H1 (cell line): ENCODE measurements at places on chromosomes 3 and 15. TPM values are rescaled to one million over a fixed set of nuclear protein-coding genes. Genes with fewer than 3 reads are reported as not detected.

DNA sequence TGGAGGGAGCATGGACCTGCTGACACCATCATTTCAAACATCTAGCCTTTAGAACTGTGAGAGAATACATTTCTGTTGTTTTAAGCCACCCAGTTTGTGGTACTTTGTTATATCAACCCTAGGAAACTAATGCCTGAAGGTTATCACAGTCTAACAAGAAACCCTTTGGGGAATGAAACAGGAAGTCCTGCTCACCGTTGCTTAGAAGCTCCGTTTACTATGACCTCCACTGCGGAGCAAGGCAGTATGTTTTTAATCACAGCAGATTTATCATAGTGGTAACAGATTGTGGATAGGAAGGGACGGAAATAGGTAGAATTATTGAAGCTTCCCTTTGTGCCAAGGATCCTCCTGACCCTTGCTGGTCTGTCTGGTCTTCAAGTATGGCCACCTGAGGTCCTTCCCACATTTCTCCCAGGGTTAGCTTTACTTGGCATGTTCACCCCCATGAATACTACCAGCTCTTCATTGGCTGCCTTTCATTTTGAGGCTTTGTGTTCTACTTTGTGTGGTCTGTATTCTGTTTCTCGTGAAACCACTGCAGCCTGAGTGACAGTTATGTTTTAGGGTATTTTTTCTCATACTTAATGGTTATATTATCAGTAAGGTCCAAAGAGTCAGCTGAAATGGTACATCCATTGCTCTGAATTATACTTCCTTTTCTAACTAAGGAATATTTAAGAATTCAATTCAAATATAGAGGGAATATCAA, 201.6 kb downstream of the CHST2 start:
- no peaks in the 10 kb centered on the region for H3K4me1 ChIP-seq
- H3K4me3 ChIP-seq, result no peak overlapping the region
- H3K36me3 ChIP-seq, result no peaks in the 10 kb centered on the region
- H3K27me3 ChIP-seq, result no peaks in the 10 kb centered on the region

DNA sequence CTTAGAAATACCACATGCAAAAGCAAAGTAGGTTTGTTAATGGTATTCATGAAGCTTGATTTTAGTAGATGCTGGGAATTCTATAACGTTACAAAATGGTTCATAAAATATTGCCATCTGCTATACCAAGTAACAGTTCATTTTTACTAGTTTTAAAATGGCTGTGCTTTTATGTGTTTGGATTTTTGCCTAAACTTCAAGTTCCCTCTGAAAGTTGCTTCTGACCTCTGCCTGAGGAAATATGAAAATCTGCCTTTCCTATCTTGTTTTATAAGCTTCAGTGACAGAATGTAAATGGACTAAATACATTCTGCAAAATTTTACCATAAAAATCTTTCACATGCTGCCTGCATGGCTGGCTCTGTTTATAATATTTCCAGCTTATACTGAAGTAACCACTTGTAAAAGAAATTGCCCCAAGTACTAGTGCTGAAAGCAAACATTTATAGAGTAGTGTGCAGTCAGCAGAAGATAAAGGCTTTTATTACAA, 560.7 kb upstream of the ROBO2 start:
- H3K36me3 ChIP-seq, result no peaks in the 10 kb centered on the region
- DNase-seq, result no peak

Gene SEMA5B
- 19.9 and 22.4 TPM in 2 replicates for total RNA-seq

Gene ERC2
- total RNA-seq, result 20.9 and 22.8 TPM in 2 replicates

Gene GOLGA8T
- total RNA-seq, result 1.0 and 1.5 TPM in 2 replicates
